ENCODE measurements at places on chromosomes 1 and 21.

DNA sequence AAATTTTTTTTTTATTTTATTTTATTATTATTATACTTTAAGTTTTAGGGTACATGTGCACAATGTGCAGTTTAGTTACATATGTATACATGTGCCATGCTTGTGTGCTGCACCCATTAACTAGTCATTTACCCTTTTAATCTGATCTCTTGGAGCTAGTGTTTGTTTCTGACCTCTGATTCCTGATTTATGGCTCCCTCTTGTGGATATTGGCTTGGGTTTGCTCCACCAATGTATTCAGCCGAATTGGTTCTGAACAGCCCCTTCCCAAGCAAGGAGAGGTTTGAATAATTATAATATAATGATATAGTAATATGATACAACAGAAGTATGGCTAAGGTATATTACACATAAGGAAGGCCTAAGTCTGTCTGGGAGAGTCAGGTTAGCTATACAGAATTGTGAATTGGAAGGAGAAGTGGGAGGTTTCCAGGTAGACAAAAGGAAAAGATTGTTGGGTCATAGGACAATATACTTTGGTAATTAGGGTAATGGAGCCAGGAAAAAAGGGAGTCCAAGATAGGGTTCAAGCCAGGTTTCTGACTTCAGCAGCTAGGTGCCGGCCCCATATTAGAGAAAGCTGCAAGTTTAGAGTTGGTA is 53.1 kb upstream of the HMCN1 start:
- no peak for DNase-seq

GRCh38 chr1:207935166-207935583 is 24.2 kb upstream of the CD34 start:
- no peak for DNase-seq

GRCh38 chr1:14599183-14599791 is 802 bp downstream of the KAZN start:
- DNase-seq: no peak

- DNase-seq: no peak
Observed at GRCh38 chr1:204274446-204274845, 60.7 kb upstream of the GOLT1A start.

DNA sequence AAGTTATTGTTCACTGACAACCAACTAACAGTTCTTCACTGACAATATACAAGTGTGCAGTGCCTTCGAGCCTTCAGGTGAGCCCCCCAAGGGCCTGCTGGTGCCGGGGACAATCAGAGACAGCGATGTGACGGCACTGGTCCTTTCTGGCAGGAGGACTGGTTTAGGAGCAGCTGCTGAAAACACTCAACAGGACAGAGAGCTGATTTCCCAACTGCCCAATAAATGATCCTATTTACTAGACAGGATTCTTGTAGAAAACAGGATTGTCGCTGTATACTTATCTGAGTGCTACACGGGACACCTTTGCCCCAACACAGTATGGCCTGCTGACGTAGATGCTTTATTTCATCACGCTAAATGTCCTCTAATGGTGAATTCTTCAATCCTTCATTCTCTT is 65.4 kb downstream of the TP53BP2 start:
- no peak for DNase-seq

Measured in H1 (cell line).